ENCODE measurements at places on chromosomes 13 and 19.

DNA sequence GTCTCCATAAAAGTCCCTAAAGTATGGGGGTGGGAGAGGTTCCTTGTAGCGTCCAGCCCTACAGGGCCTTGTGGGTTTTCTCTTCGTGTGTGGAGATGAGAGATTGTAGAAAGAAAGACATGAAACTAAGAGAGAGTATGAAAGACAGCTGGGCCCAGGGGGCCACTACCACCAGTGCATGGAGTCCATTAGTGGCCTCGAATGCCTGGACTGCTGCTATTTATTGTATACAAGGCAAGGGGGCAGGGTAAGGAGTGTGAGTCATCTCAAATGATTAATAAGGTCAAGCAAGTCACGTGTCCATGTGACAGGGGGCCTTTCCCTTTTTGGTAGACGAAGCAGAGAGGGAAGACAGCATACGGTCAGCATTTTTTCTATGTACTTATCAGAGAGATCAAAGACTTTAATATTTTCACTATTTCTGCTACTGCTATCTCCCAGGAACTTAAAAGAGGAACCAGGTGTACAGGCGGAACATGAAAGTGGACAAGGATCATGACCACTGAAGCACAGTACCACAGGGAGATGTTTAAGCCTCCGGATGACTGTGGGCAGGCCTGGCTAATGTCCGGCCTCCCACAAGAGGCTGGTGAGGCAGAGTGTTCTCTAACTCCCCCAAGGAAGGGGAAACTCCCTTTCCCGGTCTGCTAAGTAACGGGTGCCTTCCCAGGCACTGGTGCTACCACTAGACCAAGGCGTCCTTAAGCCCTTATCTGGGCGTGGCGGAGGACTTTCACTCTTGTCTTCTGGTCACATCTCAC is 25.5 kb downstream of the FGF21 start:
- DNase-seq, result peak; percentile 53
- H3K27me3 ChIP-seq, result no peaks in the 10 kb centered on the region
- no peak overlapping the region for H3K27ac ChIP-seq
- H3K4me3 ChIP-seq, result no peak overlapping the region

- H3K4me1 ChIP-seq, result no peaks in the 10 kb centered on the region
- no peak overlapping the region for H3K27ac ChIP-seq
- no peak for DNase-seq
- no peaks in the 10 kb centered on the region for H3K27me3 ChIP-seq
These were observed 8.4 kb upstream of the UFM1 start for GRCh38 chr13:38341149-38341692.

DNA sequence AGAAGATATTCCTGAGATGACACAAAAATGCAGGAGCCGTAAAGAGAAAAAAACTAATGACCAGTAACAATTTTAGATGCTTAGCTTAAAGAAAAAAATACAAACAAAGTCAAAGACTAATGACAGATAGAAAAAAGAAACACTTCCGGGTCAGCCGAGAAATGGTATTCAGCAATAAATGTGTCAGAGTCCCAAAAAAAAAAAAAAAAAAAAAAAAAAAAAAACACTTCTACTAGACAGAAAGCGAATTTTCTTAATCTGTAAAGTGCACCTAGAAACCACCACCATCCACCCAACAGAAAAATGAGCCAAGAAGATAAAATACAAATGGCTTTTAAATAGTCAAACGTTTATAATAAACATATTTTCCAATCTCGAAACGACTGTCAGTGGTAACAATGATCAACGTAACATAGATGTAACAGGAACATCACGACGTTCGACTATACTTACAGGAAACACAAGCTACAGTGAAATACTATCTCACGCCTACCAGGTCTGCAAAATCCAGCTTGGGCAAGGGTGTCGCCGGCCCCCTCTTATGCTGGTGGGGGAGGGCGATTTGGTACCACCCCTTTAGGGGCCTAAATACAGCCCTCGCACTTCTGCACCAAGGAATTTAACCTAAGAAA is 10.6 kb downstream of the ABHD17A start:
- H3K4me1 ChIP-seq, result peaks cover 10% of the 10 kb centered on the region
- H3K27me3 ChIP-seq, result no peaks in the 10 kb centered on the region
- H3K4me3 ChIP-seq, result no peak overlapping the region
- no peak for DNase-seq
- no peak overlapping the region for H3K27ac ChIP-seq

- DNase-seq, result peak; percentile 81
- peak overlapping the region; percentile 29 for H3K27ac ChIP-seq
- H3K4me3 ChIP-seq, result no peak overlapping the region
- H3K4me1 ChIP-seq, result peaks cover 22% of the 10 kb centered on the region
- no peaks in the 10 kb centered on the region for H3K27me3 ChIP-seq
These were observed 4.9 kb downstream of the NANOS3 start for GRCh38 chr19:13881692-13882418.
